Activated T-cell treated with anti-CD3 and anti-CD28 coated beads, Interleukin-2, amount 50 U/mL, for 4 hours (primary cell): ENCODE measurements at places on chromosomes 1 and 21. TPM values are rescaled to one million over a fixed set of nuclear protein-coding genes. Genes with fewer than 3 reads are reported as not detected.

DNA sequence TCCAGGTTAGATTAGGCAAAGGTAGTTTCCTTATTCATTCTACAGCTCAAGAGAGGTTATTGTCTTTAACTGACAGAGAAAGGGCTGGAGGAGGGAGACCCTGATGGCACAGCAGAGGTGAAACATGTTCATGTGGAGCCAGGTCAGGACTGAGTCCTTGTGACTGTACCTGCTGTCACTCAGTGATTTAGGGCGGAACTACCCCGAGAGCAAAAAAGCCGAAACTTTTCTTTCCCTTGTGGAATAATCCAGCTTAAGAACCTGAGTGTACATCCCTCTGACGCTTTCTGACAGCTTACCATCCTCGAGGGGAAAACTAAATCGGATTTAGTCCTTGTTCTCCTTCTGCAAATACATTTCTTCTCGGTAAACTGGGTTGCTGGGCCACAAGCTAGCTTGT, 273.2 kb downstream of the BACH1 start:
- DNase-seq = no peak

The SLC1A7 gene
- not detected for total RNA-seq

- peak; percentile 8 for DNase-seq
These were observed 25.1 kb downstream of the WDR64 start for GRCh38 chr1:241677201-241677600.

GRCh38 chr1:117710710-117711109, 104.9 kb downstream of the TENT5C start:
- DNase-seq = no peak

The ITLN2 gene
- total RNA-seq = not detected

The DEGS1 gene
- total RNA-seq = 40.1 TPM

GRCh38 chr1:17290553-17290952, 17.4 kb upstream of the PADI4 start:
- DNase-seq = no peak

DNA sequence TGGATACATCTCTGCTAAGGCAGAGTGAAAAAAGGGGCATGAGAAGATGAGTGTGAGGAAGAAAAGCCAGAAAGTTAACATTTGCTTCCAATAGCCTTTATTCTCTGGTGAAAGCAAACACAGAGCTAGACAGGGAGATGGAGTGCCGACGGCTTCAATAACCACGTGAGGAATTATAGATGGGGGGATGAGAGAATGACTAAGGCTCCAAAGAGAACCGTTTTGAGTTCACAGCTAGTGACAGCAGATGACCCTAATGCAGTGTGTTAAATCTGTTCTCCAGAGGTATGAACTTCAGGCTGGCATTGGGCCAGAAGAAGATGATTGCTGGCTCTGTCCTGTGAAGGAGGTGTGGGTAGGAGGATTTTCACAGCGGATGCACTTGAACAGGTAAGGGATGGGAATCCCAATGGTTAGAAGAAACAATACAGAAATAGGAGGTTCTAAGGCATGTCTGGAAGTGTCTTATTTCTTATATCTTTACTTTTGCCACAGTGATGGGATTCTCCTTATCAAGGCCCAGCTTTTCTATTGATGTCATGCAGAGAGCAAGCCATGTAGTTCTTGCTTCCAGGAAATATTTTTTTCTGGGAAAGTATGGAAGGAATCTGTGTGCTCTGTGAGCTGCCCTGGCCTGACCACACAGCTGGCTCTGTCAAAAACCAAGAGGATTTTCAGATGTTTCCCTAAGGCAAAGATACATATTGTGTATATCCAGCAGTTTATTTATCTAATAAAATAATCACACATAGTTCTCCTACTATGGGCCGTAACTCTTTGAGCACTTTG, 573.8 kb downstream of the LTN1 start:
- DNase-seq = no peak

The KRTAP11-1 gene
- not detected for total RNA-seq

- DNase-seq = no peak
These were observed 52.8 kb upstream of the TRABD2B start for GRCh38 chr1:48049823-48050535.

The TGFB2 gene
- not detected for total RNA-seq

GRCh38 chr1:209707308-209707707, 2.7 kb downstream of the HSD11B1 start:
- DNase-seq = no peak

DNA sequence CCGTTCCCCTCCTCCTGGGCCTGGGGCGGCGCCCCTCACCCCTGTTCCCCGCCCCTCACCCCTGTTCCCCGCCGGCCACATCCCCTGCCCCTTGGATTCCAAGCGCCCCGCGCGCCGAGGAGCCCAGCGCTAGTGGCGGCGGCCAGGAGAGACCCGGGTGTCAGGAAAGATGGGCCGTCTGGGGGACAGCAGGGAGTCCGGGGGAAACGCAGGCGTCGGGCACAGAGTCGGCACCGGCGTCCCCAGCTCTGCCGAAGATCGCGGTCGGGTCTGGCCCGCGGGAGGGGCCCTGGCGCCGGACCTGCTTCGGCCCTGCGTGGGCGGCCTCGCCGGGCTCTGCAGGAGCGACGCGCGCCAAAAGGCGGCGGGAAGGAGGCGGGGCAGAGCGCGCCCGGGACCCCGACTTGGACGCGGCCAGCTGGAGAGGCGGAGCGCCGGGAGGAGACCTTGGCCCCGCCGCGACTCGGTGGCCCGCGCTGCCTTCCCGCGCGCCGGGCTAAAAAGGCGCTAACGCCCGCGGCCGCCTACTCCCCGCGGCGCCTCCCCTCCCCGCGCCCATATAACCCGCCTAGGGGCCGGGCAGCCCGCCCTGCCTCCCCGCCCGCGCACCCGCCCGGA, at the start of gene TP73:
Gene TP73 (plus strand): TSS at position 587 of the 618 bp plus-strand sequence. CDS start 29,850 bp downstream, outside the sequence.
- no peak for DNase-seq

DNA sequence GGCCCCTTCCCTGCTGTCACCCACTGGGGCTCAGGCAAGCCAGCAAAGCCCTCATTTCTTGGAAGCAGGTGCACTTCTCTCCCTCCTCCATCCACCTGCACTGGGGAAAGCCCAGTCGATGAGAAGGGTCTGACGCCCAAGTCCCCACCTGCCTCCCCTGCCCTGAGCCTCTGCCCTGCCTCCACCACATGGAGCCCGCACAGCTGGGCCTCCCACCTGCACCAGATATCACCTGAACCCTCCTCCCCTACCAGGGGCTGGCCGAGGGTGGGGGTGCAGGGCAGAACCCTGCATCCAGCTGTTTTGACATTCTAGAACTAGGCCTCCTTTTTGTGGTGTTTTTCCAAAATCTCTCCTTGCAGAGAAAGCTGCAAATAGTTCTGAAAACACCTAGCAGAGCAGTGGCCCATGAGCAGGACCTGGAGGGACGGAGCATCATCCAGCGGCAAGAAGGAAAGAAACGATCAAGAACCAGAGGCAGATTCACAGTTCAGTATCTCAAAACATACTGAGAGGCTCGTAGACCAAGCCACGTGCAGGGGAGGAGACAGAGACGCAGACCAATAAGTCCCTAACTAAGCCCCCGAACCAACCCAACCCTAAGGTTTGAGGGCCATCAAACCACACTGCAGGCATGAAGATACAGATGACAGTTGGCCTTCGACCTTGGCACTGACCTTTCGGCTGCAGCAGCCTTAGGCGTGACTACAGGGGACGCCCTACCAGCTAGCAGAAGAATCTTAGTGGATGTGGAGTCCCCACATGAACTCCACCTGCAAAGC, 16.7 kb downstream of the CHD5 start:
- DNase-seq = no peak

- no peak for DNase-seq
These were observed 639 bp upstream of the IPO9 start for GRCh38 chr1:201828217-201828819.

GRCh38 chr1:228092342-228093049, 10.0 kb downstream of the ARF1 start:
- no peak for DNase-seq

DNA sequence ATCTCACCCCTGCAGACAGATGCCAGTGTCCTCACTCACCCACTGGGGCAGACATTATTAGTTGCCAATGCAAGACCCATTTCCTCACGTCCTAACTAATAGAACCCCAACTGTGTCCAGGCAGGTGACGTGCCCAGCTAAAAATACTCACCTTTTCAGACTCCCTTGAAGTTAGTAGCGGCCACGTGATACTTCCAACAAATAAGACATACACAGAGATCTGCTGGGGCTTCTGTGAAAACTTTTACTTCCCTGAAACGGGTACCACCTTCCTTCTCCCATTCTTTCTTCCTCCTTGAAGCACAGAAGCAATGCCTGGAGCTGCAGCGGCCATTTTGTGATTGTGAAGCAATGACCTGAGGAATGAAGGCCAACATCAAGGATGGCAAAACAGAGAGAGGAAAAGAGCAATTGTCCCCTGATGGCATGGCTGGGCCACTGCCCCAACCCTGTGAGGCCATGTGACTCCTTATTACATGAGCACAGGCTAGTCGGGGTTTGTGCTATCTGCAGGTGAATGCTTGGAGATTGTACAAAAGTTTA, 74.4 kb upstream of the TMPRSS2 start:
- DNase-seq = no peak

DNA sequence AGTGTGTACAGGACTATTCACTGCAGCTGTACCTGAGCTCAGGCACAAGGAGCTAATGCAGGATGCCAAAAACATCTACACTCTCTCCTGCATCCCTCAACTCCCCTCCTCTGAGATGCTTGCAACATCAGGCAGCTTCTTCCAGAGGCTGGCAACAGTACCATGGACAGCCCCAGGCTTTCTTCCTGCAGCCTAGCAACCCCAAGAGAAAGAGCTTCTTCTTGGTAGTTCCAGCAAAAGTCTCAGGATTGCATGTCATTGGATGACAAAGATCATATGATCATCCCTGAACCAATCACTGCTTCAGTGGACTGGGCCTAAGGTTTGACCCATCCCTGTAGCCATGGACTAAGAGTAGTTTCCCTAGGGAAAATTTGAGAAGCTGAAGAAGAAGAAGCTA, 46.7 kb downstream of the CAMK2N1 start:
- no peak for DNase-seq

The NR0B2 gene
- total RNA-seq = not detected

GRCh38 chr1:242456726-242457269, 67.7 kb downstream of the PLD5 start:
- no peak for DNase-seq

GRCh38 chr1:37449936-37450335, 24.4 kb upstream of the ZC3H12A start:
- DNase-seq = no peak

GRCh38 chr1:225539069-225539468, 111.2 kb upstream of the LBR start:
- no peak for DNase-seq

GRCh38 chr1:72075425-72075824, 206.9 kb downstream of the NEGR1 start:
- DNase-seq = no peak
